Caudate nucleus (tissue), 63 donors: ENCODE measurements at places on chromosomes 2 and 18.

- DNase-seq, result no peak
Measured at GRCh38 chr18:29062921-29063320, 886.0 kb upstream of the CDH2 start.

DNA sequence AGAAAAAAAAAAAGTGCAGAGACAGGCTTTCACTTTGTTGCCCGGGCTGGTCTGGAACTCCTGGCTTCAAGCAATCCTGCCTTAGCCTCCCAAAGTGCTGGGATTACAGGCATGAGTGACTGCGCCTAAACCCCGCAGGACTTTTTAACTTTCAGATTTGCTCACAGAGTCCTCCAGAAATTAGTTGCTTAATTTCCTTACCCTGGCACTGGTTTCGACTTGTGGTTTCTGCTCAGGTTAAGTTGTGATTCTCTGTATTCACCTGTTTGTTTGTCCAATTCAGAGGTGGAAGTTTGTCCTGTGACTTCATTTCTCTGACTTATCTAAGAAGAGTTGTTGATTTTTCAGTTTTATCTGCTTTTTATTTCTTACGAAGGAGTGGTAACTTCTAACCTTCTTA, 238.1 kb downstream of the TMEM182 start:
- DNase-seq, result no peak

GRCh38 chr2:110095994-110096633, 19.5 kb downstream of the MALL start:
- no peak for DNase-seq

DNA sequence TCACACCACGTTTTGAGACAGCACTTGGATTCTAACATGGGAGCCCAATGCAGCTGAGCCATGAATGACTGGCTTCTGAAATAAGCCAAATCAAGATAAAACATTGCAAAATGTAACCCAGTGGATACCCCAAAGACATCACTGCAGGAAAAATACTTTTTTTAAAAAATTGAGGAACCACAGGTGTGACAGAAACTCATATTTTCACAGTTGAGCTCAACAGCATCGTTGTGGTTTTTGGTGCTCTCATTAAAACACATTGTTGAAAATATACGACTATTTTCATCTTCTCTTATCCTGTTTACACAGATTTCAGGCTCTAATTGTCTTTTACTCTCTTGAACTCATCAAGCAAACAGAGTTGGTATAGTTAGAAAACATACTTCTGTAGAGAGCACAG, 429.3 kb upstream of the VRK2 start:
- DNase-seq, result no peak

- DNase-seq, result no peak
Measured at GRCh38 chr2:12764849-12765605, 48.3 kb downstream of the TRIB2 start.

DNA sequence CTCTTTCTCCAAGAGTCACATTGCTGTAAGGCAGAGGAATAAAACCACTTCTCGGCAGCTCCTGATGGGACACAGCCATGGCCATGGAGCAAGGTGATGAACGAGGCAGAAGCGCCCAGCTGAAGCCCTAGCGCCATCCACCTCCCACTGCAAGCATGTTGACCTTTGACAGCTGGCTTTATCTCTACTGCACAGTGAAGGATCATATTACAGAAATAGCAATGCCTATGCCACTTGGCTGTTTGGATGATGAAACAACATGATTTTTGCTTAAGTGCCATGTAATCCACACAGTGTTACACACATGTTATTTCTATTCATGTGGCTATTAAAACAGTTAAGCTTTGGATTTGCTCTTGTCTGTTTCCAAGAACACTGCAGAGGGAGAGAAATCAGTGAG, 167.7 kb downstream of the VAPA start:
- DNase-seq, result no peak
